Hair follicle dermal papilla cell (primary cell): ENCODE measurements at places on chromosomes 7 and 10. TPM values are rescaled to one million over a fixed set of nuclear protein-coding genes. Genes with fewer than 3 reads are reported as not detected.

The SFRP5 gene
- not detected in 2 replicates for total RNA-seq

The SUN3 gene
- total RNA-seq: not detected in 2 replicates

The PPP1R17 gene
- not detected in 2 replicates for total RNA-seq

The FFAR4 gene
- total RNA-seq: not detected in 2 replicates
